Psoas muscle (tissue), 8 donors: ENCODE measurements at places on chromosomes 7 and 10. TPM values are rescaled to one million over a fixed set of nuclear protein-coding genes. Genes with fewer than 3 reads are reported as not detected.

LIPN gene
- total RNA-seq = not detected

TMEM196 gene
- total RNA-seq = not detected

UBE2H gene
- total RNA-seq = 75.9 TPM

COX19 gene
- 7.9 TPM for total RNA-seq

PIP gene
- total RNA-seq = not detected

FBXL13 gene
- 0.42 TPM for total RNA-seq

MBL2 gene
- not detected for total RNA-seq

HPSE2 gene
- 0.17 TPM for total RNA-seq

LLCFC1 gene
- total RNA-seq = not detected

ADAMTS14 gene
- not detected for total RNA-seq

CYP3A7 gene
- total RNA-seq = not detected

GARS1 gene
- total RNA-seq = 65.5 TPM

TMEM184A gene
- 2.9 TPM for total RNA-seq

HABP2 gene
- total RNA-seq = 0.16 TPM

LRMDA gene
- 2.4 TPM for total RNA-seq

RNLS gene
- total RNA-seq = 3.8 TPM

ANKRD7 gene
- 0.82 TPM for total RNA-seq

STOX1 gene
- 0.30 TPM for total RNA-seq

BTBD16 gene
- not detected for total RNA-seq

PIK3CG gene
- total RNA-seq = 1.2 TPM

SFRP4 gene
- 0.36 TPM for total RNA-seq

SHH gene
- not detected for total RNA-seq

BICC1 gene
- 6.3 TPM for total RNA-seq

SNX8 gene
- 24.6 TPM for total RNA-seq

CCDC172 gene
- not detected for total RNA-seq

NUDT13 gene
- 1.7 TPM for total RNA-seq

TUBAL3 gene
- total RNA-seq = 0.16 TPM

SYT15 gene
- 1.7 TPM for total RNA-seq

MARVELD1 gene
- total RNA-seq = 5.7 TPM

SPDYE1 gene
- not detected for total RNA-seq

MTURN gene
- 43.8 TPM for total RNA-seq

LRGUK gene
- total RNA-seq = 0.07 TPM

DLX5 gene
- not detected for total RNA-seq

PDGFA gene
- 13.9 TPM for total RNA-seq

UPK3B gene
- total RNA-seq = 0.48 TPM

ERVW-1 gene
- total RNA-seq = not detected

OR2A7 gene
- total RNA-seq = not detected

INA gene
- not detected for total RNA-seq

PLCE1 gene
- 7.5 TPM for total RNA-seq

NUTM2A gene
- 1.0 TPM for total RNA-seq

CTTNBP2 gene
- 1.8 TPM for total RNA-seq

FAM237B gene
- not detected for total RNA-seq

KCP gene
- 0.08 TPM for total RNA-seq

IMPDH1 gene
- 8.6 TPM for total RNA-seq

SEMA3D gene
- total RNA-seq = not detected

PLXNA4 gene
- 1.6 TPM for total RNA-seq

CPXM2 gene
- total RNA-seq = 1.4 TPM

CDNF gene
- 20.4 TPM for total RNA-seq

AKR1B15 gene
- 49.9 TPM for total RNA-seq

UCMA gene
- not detected for total RNA-seq

PLEKHA1 gene
- total RNA-seq = 53.1 TPM

WAPL gene
- total RNA-seq = 42.4 TPM

EPO gene
- total RNA-seq = not detected

THNSL1 gene
- 2.0 TPM for total RNA-seq

RBM17 gene
- 77.0 TPM for total RNA-seq

ASAH2 gene
- total RNA-seq = 3.6 TPM

CFAP58 gene
- total RNA-seq = 0.74 TPM

WNT8B gene
- total RNA-seq = not detected

CYP3A4 gene
- 4.2 TPM for total RNA-seq
